ENCODE measurements at places on chromosomes 2 and 18.

- no peak for DNase-seq
Measured at GRCh38 chr2:101787097-101787496, 89.6 kb downstream of the MAP4K4 start.

DNA sequence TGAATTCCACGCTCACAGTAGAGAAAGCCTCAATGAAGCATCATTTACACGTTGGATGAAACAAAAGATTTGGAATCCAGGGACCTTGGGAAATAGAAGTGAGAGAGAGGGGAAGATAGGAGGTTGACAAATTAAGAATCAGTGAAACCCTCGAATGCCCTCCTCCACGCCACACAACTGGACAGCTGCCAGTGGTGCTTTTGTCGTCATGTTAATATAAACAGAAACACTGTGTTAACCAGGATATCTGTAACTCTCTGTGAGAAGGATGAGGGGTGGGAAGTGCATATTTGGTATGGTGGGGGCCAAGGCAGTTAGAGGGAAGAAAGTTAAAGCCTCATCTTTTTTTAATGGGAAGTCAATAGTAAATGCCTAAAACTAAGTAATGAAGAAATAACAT lies 108.7 kb downstream of the GFPT1 start:
- DNase-seq: no peak

DNA sequence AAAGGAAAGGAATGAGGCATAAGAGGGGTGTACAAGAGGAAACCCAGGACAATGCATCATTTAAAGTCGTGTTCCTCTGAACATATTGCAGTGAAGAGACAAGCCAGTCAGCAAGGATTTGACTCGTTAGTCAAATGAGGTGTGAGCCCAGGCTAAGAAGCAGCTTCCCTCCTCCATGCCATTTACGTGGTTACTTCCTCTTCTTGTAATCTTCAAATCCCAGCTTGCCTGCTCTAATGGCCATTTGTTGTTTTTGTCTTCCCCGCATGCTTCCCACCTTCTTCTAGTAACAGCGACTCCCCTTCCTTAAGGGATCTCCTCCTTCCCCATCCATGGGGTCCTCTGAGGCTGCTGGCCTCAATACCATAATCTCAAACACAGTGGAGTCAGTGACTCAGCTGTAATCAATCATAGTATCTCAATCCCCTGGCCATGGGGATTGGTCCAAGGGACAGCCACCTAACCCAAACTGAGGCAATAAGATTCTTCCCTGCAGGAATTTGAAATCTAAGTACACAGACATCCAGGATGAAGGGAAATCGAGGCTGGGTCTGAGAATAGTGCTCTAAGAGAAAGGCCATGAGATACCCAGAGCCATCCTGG lies 37.6 kb downstream of the SLC14A1 start:
- no peak for DNase-seq

DNA sequence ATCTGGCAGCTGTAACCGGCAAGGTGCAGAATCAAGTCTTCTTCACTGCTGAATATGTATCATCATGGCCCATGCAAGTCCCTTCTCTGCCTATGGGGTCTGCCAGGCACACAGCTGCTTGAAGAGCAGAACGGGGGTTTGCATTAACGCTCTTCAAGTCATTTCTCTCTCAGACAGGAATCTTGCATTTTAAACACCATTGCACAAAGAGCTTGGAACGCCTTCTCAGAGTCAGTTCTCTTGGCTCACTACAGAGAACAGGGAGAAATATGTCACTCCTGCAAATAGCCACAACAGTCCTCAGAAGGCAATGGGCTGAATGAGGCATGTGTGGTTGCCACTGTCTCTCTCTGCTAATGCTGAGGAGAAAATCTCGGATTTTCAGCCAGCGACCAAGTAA lies 2173.5 kb upstream of the PIK3C3 start:
- no peak for DNase-seq

GRCh38 chr18:3219241-3219630 lies 532 bp downstream of the MYOM1 start:
- DNase-seq: no peak

- DNase-seq: no peak
Measured at GRCh38 chr18:24560511-24560981, 100.1 kb downstream of the HRH4 start.

DNA sequence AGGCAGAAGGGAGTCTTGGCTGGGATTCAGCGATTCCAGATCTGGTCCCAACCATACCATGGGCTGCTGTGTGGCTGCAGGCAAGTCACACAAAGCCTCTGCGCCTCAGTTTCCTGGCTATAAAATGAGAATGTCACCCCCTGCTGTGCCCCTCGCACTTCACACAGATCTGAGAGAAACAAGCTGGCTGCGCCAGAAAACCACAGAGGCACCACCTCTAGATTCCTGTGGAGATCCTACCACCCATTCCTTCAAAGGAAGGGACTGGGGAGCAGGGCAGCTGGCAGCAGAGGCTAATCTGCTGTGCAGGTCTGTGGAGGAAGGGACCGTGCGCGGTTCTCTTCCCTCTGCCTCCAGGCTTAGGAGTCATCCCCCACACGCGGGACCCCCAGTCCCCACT lies 19.8 kb downstream of the NEURL3 start:
- no peak for DNase-seq

DNA sequence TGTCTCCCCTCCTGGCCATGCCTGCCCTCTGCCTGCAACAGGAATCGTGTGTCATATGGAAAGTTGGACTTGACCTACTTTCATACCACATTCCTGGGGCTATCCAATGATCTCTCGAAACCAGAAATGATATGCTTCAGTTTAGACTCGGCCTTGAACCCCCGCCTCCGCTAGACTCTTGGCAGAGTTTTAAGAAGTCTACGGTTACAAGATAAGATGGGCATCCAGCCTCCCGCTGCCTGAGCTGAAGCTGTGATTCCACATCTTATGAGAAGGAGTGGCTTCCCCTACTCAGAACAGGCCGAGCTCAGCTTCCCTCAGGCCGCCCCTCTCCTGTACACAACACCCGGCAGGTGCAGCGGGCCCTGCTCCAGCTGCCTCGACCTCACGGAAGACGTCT lies 73.9 kb downstream of the MTCL1 start:
- no peak for DNase-seq

DNA sequence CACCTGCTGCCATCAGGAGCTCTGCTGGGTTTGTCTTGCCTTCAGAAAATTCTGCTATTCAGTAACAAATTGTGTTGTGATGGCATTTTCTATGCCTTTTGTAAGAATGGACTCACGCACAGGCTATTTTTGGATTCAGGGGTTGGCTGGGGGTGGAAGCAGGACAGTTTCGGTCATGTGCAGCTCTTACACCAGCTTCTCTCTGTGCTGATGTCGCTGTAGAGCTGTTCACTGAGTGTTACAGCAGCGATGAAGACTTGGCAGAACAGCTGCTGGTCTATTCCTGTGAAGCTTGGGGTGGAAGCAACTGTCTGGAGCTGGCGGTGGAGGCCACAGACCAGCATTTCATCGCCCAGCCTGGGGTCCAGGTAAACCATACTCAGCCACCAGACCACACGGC lies 49.2 kb downstream of the TRPM8 start:
- no peak for DNase-seq

DNA sequence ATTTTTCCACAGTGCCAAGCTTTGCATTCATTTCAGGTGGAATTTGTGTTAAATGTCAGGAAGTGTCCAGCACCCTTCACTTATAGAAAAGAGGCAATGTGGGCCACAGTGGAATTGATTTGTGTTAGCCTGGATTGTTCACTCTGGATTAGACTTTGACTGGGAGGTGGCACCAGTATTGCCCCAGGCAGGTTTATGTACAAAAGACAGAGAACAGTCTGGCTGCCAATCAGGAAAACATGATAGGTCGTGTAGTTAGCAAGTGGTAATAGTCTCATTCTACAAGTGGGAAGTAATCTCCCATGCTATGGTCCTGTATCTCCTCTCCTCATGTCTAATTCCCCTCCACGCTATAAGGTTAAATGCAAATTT lies 45.6 kb downstream of the RAB27B start:
- no peak for DNase-seq

DNA sequence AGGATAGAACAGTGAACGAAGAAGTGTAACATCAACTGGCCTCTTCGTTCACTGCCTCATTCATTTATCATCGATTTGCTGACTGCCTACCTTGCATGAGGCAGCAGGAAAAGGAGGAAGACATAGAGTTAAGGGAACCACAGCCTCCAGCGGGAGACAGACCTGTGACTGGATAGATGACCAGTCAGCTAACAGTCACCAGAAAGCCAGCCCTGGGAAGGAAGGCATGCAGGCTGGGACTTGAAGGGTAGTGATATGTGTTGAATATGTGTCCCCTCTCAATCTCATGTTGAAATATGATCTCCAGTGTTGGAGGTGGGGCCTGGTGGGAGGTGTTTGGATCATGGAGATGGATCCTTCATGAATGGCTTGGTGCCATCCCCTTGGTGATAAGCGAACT lies 58.3 kb downstream of the CTIF start:
- no peak for DNase-seq

DNA sequence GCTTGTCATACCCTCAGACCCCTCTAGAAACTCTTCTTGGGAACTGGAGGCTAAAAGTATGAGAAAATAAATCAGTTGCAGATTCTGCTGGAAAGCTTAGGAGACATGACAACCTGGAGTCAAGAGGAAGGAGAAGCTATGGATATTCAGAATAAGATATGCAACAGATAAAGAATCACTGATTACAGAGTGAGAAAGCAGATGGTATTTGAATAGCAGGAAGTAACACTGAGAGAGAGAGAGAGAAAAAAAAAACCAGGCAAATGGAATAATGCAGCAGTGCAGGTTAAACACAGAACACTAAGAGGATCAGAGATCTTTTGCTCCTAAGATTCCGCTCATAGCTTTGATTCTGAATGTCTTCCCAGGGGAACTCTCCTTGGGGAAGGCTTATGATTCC lies 1284.1 kb upstream of the NXPH2 start:
- no peak for DNase-seq

DNA sequence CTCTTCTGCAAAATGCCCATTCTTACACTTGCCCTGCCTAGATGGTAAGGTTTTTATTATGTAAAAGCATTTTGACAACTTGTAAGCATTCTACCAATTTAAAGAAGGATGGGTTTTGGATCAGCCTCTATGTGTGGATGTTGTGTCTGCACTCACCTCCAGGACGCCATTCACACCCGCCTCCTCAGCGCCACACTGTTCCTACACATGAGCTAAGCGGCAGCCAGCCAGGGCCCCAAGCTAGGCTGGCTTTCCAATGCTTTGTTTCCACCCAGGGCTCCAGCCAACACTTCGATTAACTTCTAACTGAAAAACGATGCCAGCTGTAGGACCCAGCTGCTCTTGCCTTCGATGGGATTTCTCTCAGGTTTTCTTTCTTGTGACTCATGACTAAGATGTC lies 73.3 kb upstream of the FZD7 start:
- no peak for DNase-seq

- no peak for DNase-seq
Measured at GRCh38 chr18:69763821-69764220, 183.9 kb downstream of the CD226 start.

- DNase-seq: no peak
Measured at GRCh38 chr2:208134928-208135586, 5.4 kb upstream of the CRYGC start.

- DNase-seq: no peak
Measured at GRCh38 chr18:72235422-72235821, 308.7 kb downstream of the CBLN2 start.

DNA sequence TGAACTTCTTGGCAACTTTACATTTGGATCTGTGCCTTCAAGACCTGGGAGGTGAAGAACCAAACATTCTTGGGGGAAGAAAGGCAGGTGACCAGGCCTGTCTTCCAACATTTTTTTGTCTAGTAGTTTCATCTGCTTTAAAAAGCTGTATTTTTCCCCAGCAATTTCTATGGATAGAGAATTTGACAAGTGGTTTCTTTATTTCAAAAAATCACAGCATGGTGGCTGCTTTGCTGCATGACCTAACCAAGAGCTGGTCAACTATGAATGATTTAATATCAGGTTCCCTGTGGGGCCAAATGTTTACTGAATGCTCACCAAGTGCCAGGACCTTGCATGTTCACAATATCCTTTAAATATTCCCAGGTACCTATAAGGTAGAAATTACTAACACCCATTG lies 19.1 kb downstream of the LRP2 start:
- no peak for DNase-seq

- DNase-seq: no peak
Measured at GRCh38 chr2:25125976-25126375, 42.4 kb downstream of the POMC start.

DNA sequence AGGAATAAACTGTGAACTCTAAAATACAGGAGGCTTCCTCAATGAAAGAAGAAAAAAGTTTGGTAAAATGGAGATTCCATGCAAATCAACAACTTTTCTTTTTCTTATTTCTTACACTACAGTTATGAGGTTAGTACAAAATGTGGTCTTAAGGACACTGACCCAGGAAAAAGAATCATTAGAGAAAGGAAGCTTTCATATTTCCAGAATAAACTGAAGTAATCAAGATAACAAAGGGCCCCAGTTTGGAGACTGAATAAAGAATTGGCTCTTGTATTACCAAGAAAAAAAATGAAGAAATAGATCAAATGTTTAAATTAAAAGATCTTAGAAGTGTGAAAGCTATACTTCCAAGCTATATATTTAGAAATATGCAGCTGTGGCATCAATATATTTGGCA lies 72.3 kb downstream of the SLC66A3 start:
- no peak for DNase-seq

- DNase-seq: no peak
Measured at GRCh38 chr2:176704282-176704858, 435.1 kb downstream of the MTX2 start.

DNA sequence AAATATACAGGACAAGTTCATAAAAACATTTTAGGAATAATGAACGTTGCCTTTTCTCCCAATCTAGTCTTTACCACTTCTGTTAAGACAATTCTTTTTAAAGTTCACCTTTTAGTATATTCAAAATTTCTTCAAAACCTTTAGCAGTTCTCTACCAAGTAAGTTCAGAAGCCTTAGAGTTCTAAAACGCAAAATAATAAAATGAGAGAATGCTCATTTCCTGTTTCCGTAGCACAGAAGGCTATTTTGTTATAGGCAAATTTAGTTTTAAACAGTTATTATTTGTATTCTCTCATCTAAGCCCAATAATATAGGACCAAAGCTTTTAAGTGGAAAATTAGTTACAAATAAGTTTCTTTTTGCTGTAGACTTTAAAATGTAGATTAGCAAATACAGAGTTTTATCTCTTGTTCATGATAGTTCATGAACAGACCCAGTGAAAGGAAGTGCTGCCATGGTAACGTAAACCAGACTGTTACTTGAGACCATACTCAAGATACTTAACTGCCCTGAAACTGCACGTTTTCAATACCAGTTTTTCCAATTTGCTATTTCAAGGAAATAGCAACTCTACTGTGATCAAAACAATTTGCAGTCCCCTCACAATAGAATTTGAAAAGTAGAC lies 173.1 kb upstream of the STON1 start:
- DNase-seq: peak; percentile 65

DNA sequence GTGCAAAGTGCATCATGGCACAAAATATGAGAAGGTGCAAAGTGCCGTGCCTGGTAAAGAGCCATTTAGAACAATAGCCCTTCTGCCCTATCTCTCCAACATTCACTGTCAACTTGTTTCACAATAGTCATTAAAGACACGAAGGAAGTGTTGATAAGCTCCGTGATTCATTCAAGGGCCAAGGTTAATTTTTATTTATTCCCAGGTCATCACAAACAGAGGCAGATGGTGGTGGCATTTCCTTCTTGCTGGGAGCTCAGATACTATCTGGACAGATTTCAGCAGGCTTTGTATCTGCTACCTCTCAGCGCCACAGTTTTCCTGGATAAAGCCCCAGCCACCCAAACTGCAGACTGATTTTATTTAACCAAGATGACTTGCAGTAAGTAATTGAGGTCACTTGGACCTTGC lies 309.3 kb downstream of the ZNF521 start:
- DNase-seq: no peak

- DNase-seq: no peak
Measured at GRCh38 chr18:42649331-42650035, 466.0 kb downstream of the RIT2 start.

All from CD4-positive, alpha-beta T cell treated with Interleukin-6 at 100 ng/mL for 8 hours (primary cell).